ENCODE measurements at places on chromosomes 13 and 19. TPM values are rescaled to one million over a fixed set of nuclear protein-coding genes. Genes with fewer than 3 reads are reported as not detected.

DNA sequence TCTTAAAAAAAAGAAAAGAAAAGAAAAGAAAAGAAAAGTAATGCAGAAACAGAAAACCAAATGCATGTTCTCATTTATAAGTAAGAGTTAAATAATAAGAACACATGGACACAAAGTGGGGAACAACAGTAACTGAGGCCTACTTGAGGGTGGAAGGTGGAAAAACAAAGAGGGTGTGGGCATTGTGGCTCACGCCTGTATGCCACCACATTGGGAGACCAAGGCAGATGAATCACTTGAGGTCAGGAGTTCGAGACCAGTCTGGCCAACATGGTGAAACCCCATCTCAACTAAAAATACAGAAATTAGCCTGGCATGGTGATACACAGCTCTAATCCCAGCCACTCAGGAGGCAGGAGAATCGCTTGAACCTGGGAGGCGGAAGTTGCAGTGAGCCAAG is 8.1 kb downstream of the ZNF708 start:
- DNase-seq, result no peak
- H3K4me3 ChIP-seq, result no peak overlapping the region
- H3K27me3 ChIP-seq, result no peaks in the 10 kb centered on the region
- H3K27ac ChIP-seq, result no peak overlapping the region
- no peaks in the 10 kb centered on the region for H3K4me1 ChIP-seq

CFD gene
- total RNA-seq, result 35.1 TPM

GRCh38 chr13:87234981-87235380 is 436.2 kb upstream of the SLITRK5 start:
- no peak overlapping the region for H3K4me3 ChIP-seq
- no peaks in the 10 kb centered on the region for H3K4me1 ChIP-seq
- H3K27me3 ChIP-seq, result no peaks in the 10 kb centered on the region
- no peak for DNase-seq
- H3K36me3 ChIP-seq, result no peaks in the 10 kb centered on the region

DNA sequence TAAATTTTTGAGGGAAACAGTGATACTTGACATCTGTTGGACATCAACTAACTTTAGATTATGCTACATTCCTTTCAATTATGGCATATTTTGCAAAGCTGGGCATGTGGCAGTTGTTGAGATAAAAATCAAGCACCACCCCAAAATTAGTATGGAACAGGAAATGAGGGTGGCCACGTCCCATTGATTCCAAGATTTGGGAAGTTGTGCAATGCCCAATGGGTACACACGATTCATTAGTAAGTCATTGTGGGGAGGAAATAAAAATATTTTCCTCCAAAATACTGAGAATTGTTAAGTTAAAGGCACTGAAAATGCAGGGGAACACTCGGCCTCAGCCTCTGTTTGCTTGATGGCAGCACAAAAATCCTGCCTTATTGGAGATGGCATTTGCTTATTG is 7.6 kb downstream of the ERICH6B start:
- H3K27ac ChIP-seq, result no peak overlapping the region
- DNase-seq, result no peak
- no peak overlapping the region for H3K4me3 ChIP-seq
- H3K4me1 ChIP-seq, result no peaks in the 10 kb centered on the region
- H3K27me3 ChIP-seq, result no peaks in the 10 kb centered on the region

GRCh38 chr19:49614096-49614833 is 23.3 kb downstream of the PRR12 start:
- no peak overlapping the region for H3K4me3 ChIP-seq
- H3K36me3 ChIP-seq, result peaks cover 11% of the 10 kb centered on the region
- no peak for DNase-seq
- H3K4me1 ChIP-seq, result no peaks in the 10 kb centered on the region
- H3K27me3 ChIP-seq, result no peaks in the 10 kb centered on the region

NUMBL gene
- total RNA-seq, result 24.3 TPM

LGALS7B gene
- not detected for total RNA-seq

FGF21 gene
- total RNA-seq, result not detected

- H3K4me3 ChIP-seq, result no peak overlapping the region
- no peaks in the 10 kb centered on the region for H3K27me3 ChIP-seq
- no peaks in the 10 kb centered on the region for H3K36me3 ChIP-seq
- DNase-seq, result no peak
- H3K4me1 ChIP-seq, result peaks cover 4% of the 10 kb centered on the region
- H3K27ac ChIP-seq, result peak overlapping the region; percentile 91
Measured at GRCh38 chr13:44921246-44921877, 67.9 kb downstream of the NUFIP1 start.

DHDH gene
- total RNA-seq, result 0.60 TPM

DNA sequence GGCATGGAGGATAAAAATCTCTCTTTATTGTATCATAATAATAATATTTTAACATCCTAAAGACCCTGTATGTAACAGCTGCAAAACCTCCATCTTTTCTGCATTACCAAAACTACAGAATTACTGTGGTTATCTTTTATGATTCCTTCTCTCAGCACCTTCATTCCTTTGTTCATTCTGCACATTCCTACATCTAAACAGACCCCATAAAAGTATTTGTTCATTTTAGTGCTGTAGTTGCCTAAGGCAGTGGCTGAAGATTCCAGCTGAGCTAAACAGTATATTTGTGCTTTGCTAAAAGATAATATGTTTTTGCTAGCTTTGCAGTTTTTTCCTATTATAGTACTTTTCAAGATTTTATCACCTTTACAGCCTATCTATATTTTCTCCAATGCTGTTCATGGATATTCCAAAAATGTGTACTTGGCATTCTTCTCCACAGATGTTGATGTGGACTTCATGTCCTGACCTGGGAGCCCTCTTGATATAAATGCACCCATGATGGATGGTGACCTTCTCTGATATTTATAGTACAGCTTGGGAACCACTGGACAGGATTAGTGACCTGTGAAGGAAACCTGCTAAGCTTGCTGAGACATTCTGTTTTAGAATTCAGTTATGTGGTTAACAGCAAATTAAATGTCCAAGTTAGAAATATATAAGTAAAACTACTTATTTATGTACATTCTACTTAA is 2832.9 kb upstream of the PCDH20 start:
- no peak for DNase-seq
- H3K27ac ChIP-seq, result no peak overlapping the region
- no peaks in the 10 kb centered on the region for H3K4me1 ChIP-seq
- H3K4me3 ChIP-seq, result no peak overlapping the region

GRCh38 chr13:72586518-72586917 is 140.9 kb downstream of the MZT1 start:
- H3K27me3 ChIP-seq, result no peaks in the 10 kb centered on the region
- DNase-seq, result no peak
- no peaks in the 10 kb centered on the region for H3K36me3 ChIP-seq
- H3K27ac ChIP-seq, result no peak overlapping the region
- no peak overlapping the region for H3K4me3 ChIP-seq

MAST1 gene
- total RNA-seq, result 0.35 TPM

DNA sequence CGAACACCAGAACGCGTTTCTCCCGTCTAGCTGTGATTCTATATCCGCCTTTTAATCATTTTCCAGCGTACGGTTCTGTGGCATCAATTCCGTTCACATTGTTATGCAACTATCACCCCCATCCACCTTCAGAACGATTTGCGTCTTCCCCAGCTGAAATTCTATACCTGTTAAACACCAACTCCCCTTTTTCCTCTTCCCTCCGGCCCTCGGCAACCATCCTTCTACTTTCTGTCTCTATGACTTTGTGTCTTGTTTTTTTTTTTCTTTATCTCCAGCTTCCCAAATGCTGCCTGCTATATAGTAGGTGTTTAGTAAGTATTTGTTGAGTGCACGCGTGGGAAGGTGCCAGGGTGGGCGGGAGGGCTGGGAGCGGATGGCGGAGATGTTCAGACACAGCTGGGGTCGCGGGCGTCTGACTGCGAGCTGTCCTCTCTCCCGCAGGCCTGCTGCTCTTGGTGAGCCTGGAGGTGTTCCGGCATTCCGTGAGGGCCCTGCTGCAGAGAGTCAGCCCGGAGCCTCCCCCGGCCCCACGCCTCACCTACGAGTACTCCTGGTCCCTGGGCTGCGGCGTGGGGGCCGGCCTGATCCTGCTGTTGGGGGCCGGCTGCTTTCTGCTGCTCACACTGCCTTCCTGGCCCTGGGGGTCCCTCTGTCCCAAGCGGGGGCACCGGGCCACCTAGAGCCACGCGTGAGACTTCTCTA is 20.2 kb downstream of the CACNG6 start:
- DNase-seq, result peak; percentile 32
- H3K36me3 ChIP-seq, result no peaks in the 10 kb centered on the region
- no peak overlapping the region for H3K27ac ChIP-seq
- peaks cover 3% of the 10 kb centered on the region for H3K27me3 ChIP-seq
- no peaks in the 10 kb centered on the region for H3K4me1 ChIP-seq
- H3K4me3 ChIP-seq, result no peak overlapping the region

MIA gene
- total RNA-seq, result 6.5 TPM

TMEM86B gene
- total RNA-seq, result 3.3 TPM

DNA sequence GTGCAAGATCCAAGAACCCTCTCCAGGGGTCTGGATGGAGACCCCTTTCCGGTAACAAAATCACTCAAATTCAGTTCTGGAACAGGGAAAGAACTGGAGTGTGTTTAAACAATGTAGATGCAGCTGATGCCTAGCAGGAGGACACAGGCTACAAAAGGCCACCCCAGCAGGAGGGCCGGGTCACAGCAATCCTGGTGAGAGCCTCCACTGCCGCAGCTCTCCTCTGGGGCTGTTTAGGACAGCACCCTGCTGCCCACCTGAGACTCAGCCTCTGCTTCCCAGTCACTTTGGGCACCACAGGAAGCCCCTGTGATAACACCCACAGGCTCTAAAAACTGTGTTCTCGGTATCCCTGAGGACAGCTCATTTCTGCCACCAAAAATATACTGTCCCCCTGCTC is 318.7 kb upstream of the NBEA start:
- no peaks in the 10 kb centered on the region for H3K4me1 ChIP-seq
- DNase-seq, result no peak

SLC46A3 gene
- 16.7 TPM for total RNA-seq

GRCh38 chr13:27952876-27953675 is 16.0 kb downstream of the CDX2 start:
- no peaks in the 10 kb centered on the region for H3K36me3 ChIP-seq
- peak overlapping the region; percentile 86 for H3K27ac ChIP-seq
- H3K4me3 ChIP-seq, result peak overlapping the region; percentile 37
- no peak for DNase-seq

GRCh38 chr19:2728783-2729387 is 7.7 kb upstream of the DIRAS1 start:
- H3K4me3 ChIP-seq, result no peak overlapping the region
- no peak overlapping the region for H3K27ac ChIP-seq
- H3K36me3 ChIP-seq, result no peaks in the 10 kb centered on the region
- no peaks in the 10 kb centered on the region for H3K27me3 ChIP-seq
- DNase-seq, result no peak

BRCA2 gene
- 2.0 TPM for total RNA-seq

DNA sequence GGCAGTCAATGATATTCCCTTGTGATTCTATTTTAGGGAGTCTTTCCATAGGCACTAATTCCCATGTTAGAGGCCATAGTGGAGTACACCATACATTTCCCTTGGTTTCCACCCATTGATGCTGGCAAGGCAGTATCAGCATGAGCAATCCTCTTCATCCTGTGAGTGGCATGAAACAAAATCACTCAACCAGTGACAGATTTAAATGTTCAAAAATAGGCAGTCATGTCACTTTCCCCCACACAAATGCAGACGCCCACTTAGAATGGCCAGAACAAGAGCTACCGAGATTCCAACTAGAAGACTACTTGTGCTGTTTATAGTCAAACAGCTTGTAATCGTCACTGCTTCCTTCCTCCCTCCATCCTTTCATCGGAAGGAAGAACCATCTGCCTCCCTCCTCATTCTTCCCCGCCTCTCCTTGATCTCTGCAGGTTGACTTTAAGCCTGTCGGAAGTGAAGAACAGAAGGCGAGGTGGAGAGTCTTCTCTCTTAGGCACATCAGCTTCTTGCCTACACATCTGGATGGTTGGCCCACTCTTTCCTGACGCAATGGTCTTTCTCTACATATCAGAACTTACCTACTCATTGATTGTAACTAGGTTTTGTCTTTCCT is 22.6 kb downstream of the RASL11A start:
- no peaks in the 10 kb centered on the region for H3K4me1 ChIP-seq
- no peaks in the 10 kb centered on the region for H3K27me3 ChIP-seq
- no peaks in the 10 kb centered on the region for H3K36me3 ChIP-seq

AP1M2 gene
- total RNA-seq, result 74.1 TPM

CEACAM8 gene
- not detected for total RNA-seq

UPF1 gene
- total RNA-seq, result 70.1 TPM

TMEM91 gene
- total RNA-seq, result 9.5 TPM

DNA sequence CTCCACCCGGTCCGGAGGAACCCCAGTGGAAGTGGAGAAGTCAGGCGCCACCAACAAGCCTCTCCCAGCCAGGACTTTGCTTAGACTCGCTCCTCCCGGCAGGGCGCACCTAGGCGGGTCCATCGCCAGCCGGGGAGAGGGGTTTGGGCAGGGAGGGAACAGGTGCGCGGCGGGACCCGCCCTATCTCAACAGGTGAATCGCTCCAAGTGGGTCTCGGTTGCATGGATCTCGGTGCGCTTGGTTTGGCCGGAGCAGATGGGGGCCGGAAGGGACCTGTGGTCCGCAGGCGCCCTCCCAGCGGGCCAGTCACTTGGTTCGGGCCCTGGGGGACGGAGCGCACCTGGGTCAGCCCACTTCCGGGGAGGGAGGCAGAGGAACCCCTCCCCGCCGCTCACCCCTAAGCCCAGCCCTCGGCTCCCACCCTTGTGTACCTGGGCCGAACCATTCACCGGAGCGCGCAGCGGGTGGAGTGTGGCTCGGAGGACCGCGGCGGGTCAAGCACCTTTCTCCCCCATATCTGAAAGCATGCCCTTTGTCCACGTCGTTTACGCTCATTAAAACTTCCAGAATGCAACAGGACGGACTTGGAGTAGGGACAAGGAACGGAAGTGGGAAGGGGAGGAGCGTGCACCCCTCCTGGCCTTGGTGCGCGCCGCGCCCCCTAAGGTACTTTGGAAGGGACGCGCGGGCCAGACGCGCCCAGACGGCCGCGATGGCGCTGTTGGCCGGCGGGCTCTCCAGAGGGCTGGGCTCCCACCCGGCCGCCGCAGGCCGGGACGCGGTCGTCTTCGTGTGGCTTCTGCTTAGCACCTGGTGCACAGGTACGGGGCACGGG is at the start of gene LSR:
TSS of gene LSR (plus strand) at position 693 of the 836 bp plus-strand sequence. CDS start at position 714, 21 bp downstream.
- peak within 1 kb of the TSS; percentile 84 for H3K4me3 ChIP-seq
- no peaks in the 10 kb centered on the region for H3K27me3 ChIP-seq
- peak within 1 kb of the TSS; percentile 99 for H3K27ac ChIP-seq
- DNase-seq, result peak; percentile 95
- no peaks in the 10 kb centered on the region for H3K36me3 ChIP-seq

GRCh38 chr13:73894995-73895571 is 239.1 kb downstream of the KLF12 start:
- no peak overlapping the region for H3K27ac ChIP-seq
- no peaks in the 10 kb centered on the region for H3K27me3 ChIP-seq
- H3K4me3 ChIP-seq, result no peak overlapping the region
- no peak for DNase-seq

- H3K27ac ChIP-seq, result no peak overlapping the region
- DNase-seq, result no peak
- H3K36me3 ChIP-seq, result no peaks in the 10 kb centered on the region
- no peaks in the 10 kb centered on the region for H3K27me3 ChIP-seq
- no peaks in the 10 kb centered on the region for H3K4me1 ChIP-seq
Measured at GRCh38 chr19:54561840-54562239, 11.8 kb upstream of the LILRA2 start.

GAPDHS gene
- total RNA-seq, result not detected
